ENCODE measurements at places on chromosomes 4 and X.
A peak's percentile ranks its signal among the peaks of the same experiment; 100 is the strongest.

- DNase-seq = no peak
These were observed 204.8 kb upstream of the RASGEF1B start for GRCh38 chr4:81676537-81676936.

DNA sequence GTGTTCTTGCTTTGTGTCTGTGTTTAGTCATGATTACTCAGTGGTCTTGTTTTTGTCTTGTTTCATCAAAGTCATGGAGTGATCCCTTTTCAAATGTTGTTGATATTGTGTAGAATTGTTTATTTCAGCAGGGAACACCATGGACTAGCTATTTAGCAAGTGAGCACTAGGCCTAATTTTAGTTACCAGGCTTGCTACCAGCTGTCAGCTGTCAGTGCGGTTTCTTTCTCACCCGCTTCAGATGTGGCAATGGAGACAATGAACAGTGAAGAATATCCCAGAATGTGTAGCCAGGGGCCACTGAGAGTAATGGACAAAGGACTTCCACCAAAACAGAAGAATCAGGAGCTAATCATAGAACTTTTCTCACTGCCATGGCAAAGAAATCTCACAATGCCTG is 432.8 kb upstream of the FMR1 start:
- no peak for DNase-seq

DNA sequence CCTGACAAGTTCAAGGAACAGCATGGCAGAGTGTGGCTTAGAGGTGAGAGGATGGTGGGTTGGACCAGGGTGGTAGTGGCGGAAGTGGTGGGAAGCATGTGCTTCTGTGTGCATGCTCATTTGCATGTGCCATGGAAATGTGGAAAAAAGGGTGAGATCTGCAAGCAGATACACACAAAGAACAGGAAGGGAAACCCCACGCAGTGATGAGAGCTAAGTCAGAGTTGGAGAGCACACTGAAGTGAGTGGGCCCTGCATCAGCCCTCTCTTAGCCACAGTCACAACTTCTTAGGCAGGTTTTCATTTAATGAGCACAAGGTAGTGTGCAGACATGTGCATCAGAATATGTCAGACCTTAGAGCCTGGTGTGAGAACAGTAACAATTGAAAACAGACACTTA is 483.8 kb downstream of the AFF2 start:
- no peak for DNase-seq

- DNase-seq = peak; percentile 6
These were observed 132.8 kb upstream of the KLF3 start for GRCh38 chr4:38531141-38531727.

DNA sequence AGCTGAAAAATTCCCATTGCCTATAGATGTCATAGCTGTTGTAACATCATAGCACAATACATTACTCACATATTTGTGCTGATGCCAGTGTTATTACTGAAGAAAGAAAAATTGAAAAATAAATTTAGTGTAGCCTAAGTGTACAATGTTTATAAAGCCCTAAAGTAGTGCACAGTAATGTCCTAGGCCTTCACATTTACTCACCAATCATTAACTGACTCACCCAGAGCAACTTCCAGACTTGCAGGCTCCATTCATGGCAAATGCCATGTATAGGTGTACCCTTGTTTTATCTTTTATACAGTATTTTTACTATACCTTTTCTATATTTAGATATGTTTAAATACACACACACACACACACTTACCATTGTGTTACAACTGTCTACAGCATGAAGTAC is 265.4 kb upstream of the MAGEB18 start:
- no peak for DNase-seq

DNA sequence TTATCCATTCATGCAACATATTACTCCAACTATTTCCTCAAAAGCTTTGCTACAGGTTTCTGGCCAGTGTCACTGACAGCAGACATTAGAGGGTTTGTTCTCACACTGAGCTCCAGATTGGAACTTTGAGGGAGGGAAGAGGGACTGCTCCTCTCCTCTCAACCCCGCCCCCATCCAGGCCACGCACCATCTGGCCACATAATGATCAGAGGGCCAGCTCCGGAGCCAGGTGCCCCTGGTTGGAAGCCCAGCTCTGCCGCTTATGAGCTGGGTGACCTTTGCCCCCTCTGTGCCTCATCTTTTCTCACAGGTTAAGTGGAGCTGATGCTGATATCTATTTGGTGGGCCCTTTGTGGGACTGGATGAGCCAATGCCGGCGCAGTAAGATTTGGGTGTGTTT is 55.8 kb downstream of the C4orf50 start:
- DNase-seq = no peak

- DNase-seq = no peak
These were observed at the start of gene NR0B1 for GRCh38 chrX:30309139-30309571. Gene NR0B1, minus strand, starts transcription at chrX:30309390. Its CDS starts 27 bp downstream, at chrX:30309363.

GRCh38 chrX:32745323-32745722 is 466.0 kb downstream of the DMD start:
- DNase-seq = no peak

DNA sequence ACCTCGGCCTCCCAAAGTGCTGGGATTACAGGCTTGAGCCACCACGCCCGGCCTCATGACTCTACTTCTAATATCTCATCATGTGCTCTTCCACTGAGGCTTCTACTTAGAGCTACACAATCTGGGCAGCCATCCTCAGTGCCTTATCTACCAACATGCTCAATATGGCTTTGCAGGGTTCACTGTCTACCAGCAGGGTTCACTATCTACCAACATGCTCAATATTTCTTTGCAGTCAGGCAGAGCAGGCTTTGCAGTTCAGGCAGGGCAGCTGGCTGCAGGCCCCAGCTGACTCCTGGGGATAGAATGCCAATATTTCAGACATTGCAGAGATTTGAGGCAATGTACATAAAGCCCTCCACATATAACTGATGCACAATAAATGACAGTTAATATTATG is 47.5 kb downstream of the PKD2 start:
- DNase-seq = peak; percentile 24

DNA sequence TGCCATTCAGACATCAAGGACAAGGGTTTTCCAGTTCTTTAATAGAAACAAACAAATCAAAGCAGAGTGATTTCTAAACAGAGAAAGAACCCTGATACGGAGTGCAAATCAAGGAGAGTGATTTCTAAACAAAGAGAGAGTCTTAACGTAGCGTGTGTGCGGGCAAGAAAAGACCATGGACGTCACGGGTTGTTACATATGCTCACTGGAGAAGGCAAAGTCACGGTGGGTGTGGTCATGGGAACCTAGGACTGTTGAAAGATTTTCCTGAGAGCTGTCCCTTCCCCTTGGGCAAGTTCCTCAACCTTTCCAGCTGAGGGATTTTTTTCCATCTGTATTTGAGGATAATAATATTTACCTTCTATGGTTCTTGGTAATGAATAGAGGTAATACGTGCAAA is 95.0 kb upstream of the SLC34A2 start:
- DNase-seq = no peak

All from smooth muscle cell of the brain vasculature (primary cell).